Fibroblast of upper back skin (primary cell): ENCODE measurements at places on chromosomes 1 and 21.
A peak's percentile ranks its signal among the peaks of the same experiment; 100 is the strongest.

DNA sequence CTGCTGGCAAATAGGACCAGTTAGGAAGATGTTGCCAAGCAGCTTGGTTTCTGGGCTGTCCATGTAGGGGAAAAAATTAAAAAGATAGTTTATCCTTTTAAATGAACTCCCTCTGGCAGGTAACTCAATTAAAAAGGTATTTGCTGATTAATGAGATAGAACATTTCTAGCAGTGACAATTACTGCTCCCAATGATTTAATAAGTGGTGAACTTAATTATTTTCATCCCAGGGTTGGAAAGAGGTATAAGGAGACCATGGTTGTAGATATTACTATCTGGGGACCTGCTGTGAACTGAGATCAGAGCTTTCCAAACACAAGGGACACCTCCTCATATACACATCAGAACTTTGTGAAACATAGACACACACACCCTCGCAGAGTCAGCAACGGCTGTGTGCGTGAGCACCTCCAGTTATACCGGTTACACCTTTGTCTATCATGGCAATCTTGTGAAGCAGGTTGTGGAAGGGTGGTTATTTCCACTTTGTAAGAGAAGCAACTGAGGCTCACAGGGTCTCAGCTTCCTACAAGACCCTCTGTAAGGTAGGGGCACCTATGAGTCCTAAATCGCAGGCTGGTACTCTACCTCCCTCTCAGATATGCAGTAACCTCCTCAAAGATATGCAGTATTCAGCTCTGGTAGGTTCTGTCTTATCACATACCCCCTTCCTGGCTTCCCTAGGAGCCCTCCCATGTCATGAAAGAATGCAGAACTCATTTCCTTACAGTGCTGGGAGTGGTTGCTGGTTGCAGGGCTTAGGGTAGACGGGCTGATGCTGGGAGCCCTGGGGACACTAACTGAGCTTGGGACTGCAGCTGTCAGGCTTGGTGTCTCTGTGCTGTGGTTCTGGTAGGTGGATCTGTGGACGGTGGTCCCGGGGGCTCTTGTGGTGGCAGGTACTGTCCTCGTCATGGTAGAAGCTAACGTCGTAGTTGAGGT, 18.5 kb upstream of the MAGOH start:
- no peak for DNase-seq

- no peak for DNase-seq
Observed at GRCh38 chr1:14625572-14625971, 27.1 kb downstream of the KAZN start.

DNA sequence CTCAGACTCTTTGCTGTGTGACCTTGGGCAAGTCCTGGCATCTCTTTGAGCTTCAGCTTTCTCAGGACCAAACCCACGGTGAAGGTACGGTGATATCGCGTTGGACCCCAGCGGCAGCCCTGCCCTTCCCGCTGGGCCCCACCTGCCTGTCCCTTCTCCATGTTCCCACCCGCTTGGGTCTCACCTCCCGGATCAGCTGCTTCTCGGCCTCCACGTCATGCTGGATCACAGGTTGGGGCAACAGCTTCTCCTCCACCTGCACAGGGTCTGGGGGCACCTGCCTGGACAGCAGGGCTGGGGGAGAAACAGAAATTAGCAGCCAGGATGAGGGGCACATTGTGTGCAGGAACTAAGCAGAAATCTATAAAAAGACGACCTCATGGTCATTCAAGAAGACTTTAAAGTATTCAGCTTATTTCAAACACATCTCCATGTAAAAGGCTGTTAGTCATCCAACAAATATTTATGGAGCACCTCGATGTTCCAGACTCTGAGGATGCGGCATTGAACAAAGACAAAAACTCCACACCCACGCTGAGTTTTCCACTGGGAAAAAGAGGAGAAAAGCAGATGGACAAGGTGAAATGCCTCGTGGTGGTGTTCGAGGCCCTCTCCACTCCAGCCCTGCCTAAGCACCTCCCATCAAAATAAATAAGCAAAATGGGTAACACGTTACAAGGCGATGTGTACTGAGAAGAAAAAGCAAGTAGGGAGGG, 19.5 kb downstream of the KIF17 start:
- peak; percentile 84 for DNase-seq

DNA sequence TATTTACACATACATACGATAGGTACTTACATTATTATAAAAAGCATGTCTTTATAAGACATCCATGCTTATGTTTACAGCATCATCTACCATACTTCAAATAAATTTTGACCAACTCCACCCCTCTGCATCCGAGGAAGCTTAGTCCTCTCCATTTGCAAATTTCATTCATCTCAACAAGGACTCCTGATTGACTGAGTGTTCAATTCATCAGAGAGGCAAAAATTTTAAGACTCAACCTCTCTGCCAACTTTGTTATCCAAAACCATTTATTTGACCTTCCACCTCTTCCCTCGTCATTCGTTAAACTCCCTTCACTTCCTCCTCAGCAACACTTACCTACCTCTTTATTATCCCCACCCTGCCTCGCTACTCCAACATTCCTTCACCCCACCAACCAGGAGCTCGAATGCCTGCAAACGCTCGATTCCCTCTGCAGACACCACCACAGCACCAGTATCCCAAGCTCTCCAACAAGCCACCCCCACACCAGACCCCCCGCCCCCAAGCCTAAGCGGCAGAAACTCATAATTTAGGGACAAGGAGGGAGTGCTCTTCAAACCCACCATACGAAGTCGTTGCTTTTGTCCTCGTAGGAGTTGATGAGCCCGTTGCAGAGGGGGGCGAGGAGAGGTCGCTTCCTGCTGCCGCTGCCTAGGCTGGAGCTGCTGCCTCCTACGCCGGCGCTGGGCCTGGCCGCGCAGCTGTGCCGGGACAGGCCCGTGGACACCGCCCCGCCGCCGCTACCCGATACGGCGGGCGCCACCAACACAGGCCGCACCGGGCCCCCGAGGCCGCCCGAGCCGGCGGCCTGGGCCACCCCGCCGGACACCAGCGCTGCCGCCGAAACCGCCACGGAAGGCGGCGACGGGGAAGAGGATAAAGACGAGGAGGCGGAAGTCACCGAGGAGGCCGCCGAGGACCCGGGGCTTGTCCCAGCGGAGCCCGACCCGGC, 803 bp downstream of the COP1 start:
- peak; percentile 37 for DNase-seq

- no peak for DNase-seq
Observed at GRCh38 chr1:29563571-29563970, 327.2 kb downstream of the PTPRU start.
